ENCODE measurements at places on chromosomes 13 and 19.

DNA sequence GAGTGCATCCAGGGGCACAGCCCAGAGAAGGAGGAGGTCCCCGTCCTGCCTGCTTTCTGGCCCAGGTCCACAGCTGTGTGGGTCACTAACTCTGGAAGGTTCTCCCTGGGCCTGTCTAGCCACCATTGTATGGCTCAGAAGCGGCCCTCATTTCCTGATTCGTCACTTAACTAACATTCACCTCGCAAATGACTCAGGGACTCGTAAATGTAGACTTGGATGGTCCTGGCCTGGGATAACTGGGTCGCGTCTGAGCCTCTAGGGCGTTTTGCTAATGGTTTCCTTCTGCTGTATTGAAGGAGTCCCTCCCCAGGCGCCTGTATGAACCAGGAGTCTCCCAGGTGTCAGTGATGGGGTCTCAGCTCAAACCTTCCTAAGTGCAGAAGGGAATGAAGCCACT is 162.8 kb downstream of the ZNF536 start:
- DNase-seq, result no peak

GRCh38 chr19:46954502-46954992 is 65.1 kb upstream of the NPAS1 start:
- DNase-seq, result no peak

DNA sequence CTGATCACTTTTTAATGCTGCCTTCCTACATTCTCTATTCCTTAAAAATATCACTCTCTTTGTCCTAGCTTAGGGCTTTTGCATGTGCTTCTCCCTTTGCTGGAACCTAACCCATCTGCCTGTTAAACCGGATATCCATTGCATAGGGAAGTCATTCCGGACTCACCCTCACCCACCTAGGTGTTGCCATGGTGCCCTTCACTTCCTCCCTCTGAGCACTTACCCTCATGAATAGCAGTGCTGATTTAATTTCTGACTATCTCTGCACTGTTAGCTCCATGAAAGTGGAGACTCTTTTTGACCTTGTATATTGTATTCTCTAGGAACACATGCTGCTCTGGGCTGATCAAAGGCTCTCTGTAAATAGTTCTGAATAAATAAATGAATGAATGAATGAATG is 401.9 kb downstream of the PCDH20 start:
- no peak for DNase-seq

- DNase-seq, result no peak
These were observed 10.7 kb upstream of the TMEM255B start for GRCh38 chr13:113748101-113748861.

DNA sequence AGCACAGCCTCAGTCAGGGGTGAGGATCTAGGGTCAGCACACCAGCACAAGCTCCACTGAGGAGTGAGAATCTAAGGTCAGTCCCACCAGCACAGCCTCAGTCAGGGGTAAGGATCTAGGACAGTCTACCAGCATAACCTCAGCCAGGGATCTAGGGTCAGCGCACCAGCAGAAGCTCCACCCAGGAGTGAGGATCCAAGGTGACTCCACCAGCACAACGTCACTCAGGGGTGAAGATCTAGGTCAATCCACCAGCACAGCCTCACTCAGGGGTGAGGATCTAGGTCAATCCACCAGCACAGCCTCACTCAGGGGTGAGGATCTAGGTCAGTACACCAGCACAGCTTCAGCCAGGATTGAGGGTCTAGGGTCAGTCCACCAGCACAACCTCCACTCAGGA is 64.5 kb downstream of the RAB20 start:
- DNase-seq, result no peak

GRCh38 chr13:39370554-39370953 is 232.4 kb downstream of the LHFPL6 start:
- no peak for DNase-seq
